ENCODE measurements at places on chromosomes 6 and 20.

DNA sequence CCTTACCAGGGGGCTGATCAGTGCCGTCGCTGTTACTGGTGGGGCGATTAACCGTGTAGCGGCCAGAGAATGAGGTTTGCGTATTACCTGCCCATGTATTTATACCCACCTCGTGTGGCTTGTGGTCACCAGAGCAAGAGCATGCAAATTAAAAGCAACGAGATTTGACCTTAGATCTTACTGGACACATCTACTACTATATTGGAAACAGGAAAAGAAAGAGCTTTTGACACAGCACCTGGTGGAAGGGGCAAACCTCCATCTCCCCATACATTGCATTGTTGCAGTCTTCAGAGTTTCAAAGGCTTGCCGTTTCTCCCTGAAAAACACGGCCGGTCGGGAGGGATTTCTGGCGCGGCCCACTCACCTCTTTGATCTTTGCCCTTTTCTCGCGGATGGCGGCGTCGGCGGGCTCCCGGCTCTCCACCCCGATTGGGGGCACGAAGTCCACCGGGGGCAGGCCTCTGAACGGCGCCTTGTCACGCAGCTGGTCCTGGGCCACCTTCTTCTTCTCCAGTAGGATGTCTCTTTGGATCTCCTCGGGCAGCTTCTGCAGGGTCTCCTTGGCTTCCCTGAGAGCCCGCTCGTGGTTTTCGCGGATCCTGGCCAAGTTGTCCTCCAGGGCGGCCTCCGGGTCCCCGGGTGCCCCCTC, 1.3 kb downstream of the MAN1A1 start:
- peak; percentile 76 for DNase-seq

- DNase-seq = no peak
Measured at GRCh38 chr6:149938571-149939355, 3.1 kb upstream of the ULBP2 start.

DNA sequence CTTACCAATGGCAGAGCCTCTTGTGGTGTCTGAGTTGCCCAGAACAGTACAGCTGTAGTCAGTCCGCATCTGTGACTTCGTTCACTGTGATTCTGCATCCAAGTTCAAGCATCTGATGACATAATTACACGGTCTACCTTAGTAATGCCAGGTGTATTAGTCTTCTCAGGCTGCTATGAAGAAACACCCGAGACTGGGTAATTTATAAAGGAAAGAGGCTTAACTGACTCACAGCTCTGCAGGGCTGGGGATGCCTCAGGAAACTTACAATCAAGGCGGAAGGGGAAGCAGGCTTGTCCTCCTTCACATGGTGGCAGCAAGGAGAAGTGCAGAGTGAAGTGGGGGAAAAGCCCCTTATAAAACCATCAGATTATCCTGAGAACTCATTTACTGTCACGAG, 163.9 kb upstream of the SULF2 start:
- DNase-seq = no peak

GRCh38 chr20:53581444-53582250, 12.0 kb downstream of the ZNF217 start:
- no peak for DNase-seq

- no peak for DNase-seq
Measured at GRCh38 chr20:16261733-16262273, 311.4 kb downstream of the KIF16B start.

GRCh38 chr6:56689663-56690062, 47.0 kb upstream of the DST start:
- DNase-seq = no peak

- DNase-seq = peak; percentile 60
Measured at GRCh38 chr6:132279592-132280139, 121.6 kb downstream of the MOXD1 start.

DNA sequence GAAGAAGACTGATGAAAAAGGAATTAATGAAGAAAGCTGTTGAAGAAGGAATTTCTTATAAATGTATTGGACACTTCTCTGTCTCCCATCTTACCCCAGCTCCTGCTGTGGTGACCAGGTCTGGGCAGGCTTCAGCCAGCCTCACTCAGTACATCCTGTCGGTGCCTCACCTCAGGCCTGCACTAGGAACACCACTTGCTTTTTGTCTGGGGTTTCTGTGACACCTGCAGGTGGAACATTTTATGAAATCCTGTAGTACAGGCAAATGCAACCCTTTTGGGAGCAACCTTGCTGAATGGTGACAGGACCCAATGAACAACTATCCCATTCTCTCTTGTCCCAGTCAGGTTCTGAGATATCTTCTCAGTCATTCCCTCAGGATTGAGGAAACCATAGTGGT, 129.7 kb downstream of the PRDM13 start:
- DNase-seq = no peak
